ENCODE measurements at places on chromosomes 3 and 15. TPM values are rescaled to one million over a fixed set of nuclear protein-coding genes. Genes with fewer than 3 reads are reported as not detected.
A peak's percentile ranks its signal among the peaks of the same experiment; 100 is the strongest.

DNA sequence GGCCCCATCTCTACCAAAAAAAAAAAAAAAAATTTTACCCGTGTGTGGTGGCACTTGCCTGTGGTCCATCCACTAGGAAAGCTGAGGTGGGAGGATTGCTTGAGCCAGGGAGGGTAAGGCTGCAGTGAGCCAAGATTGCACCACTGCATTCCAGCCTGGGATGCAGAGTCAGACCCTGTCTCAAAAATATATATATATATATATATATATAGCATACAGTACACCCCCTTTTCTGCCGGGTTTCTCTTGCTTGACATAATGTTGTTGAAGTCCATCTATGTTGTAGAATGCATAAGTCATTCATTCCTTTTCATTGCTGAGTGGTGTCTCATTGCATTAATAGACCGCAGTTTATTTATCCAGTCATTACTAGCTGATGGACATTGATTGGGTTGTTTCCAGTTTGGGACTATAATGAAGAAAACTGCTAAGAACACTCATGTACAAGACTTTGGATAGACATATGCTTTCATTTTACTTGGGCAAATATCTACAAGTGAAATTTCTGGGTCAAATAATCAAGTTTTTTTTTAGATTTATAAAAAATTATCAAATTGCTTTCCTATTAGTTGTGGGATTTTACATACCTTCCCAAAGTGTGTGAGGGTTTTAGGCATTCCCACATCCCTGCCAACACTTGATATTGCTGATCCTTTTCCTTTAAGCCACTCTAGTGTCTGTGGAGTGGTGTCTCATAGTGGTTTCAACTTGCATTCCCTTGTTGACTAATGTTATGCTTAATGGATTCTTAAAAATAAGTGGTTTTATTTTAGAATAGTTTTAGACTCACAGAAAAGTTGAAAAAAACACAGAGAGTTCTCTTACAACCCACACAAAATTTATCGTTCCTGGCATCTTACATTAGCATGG is 2.1 kb upstream of the PRR20G start:
- DNase-seq = peak; percentile 66

DNA sequence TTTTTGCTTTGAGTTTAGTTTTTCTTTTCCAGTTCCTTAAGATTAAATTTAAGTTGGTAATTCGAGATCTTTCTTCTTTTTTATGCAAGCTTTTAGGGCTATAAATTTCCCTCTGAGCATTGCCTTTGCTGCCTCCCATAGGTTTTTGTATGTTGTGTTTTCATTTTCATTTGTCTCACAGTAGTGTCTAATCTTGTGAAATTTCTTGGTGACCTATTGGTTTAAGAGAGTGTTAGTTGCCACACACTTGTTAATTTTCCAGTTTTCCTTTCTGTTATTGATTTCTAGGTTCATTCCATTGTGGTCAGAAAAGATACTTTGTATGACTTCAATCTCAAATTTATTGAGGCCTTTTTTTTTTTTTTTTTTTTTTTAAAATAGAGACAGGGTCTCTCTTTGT is 18.3 kb upstream of the IL20RB start:
- no peak for DNase-seq

GRCh38 chr3:44469914-44470313 is 7.6 kb downstream of the ZNF445 start:
- DNase-seq = no peak

GRCh38 chr3:9146367-9147071 is 102.9 kb downstream of the SRGAP3 start:
- no peak for DNase-seq

GRCh38 chr3:111517801-111518200 is 24.2 kb upstream of the CD96 start:
- peak; percentile 91 for DNase-seq

GRCh38 chr3:123618768-123619484 is 34.1 kb upstream of the HACD2 start:
- peak; percentile 70 for DNase-seq

GRCh38 chr3:25542492-25543039 is 114.5 kb downstream of the RARB start:
- DNase-seq = no peak

DNA sequence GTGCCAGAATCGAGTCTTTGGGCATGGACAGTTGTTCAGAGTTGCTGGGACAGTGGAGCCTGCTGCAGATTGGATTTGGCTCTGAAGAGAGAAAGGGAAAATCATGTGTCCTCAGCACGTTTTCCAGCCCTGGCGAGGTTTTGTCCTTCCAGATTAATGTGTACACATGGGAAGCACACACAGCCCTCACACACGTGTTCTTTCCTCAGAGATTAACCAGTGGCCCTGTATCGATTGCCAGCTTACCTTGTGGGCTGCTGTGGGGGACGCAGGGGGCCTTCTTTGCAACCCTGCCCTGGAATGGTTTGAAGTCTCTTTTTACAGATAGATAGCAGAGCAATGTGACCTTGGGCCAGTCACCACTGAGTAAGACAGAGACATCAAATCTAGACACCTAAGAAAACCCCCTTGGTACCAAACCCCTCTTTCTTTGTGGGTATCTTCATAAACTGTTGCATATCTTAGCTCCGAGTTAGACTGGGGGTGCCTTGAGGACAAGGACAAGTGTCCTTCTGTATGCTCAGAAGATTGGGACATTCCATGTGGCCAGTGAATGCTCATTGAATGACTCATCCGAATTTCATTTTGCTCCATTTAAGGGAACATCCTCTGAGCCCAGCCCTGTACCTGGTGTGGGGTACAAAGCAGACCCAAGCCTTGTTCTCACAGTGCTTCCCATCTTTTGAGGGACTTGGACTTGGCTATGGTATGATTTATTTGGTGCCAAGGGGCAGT is 48.0 kb downstream of the SMAD6 start:
- peak; percentile 54 for DNase-seq

DNA sequence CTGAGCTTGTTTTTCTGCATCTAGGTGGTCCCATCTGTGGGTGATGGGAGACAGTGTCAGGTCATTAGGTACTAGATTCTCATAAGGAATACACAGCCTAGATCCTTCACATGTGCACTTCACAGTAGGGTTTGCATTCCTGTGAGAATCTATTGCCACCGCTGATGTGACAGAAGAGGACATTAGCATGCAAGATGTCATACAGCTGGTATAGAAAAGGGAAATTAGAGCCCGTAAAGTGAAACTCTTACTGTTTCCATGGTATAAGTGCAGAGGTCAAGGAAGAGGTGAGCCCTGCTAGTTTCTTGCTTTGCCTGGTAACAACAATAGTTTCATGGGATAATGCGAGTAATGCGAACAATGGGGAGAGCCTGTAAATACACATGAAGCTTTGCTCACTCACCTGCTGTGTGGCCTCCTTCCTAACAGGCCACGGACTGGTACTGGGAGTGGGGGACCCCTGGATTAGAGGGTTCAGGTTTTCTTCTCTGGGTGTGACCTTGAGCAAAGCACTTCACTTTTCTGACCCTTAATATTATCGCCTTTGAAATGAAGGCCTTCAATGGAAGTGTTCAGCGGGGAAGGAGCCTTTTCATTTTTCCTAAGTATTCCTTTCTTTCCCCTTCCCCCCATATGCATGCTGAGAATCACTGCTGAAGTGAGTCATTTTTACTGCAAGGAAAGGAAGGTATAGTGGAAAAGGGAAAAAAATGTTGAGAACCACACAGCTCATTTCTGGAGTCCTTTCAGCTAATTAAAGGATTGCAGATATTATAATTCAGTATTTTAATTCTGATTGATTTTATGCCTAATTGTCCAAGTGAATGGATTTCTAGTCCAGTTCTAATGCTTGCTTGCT is 286.4 kb downstream of the UBE2E2 start:
- DNase-seq = peak; percentile 20

DNA sequence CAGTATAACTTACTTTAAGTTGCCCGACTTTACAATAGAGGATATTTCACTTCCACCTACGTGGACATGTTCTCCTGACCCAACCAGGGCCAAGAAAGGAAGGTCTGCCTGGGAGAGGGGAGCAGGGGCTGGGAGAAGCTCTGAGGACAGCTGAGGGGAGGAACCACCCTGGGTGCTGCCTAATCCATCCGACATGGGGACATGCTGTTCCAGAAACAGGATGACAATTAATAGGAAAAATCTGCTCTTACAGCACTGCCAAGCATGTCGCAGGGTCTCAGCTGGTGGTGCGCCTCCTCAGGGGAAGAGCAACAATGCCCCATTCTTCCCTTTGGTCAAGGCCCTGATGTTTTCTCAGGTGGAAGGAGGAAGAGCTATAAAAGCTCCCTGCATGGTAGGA is 132.3 kb downstream of the NTRK3 start:
- no peak for DNase-seq

GRCh38 chr15:99239545-99240198 is 9.7 kb downstream of the TTC23 start:
- peak; percentile 25 for DNase-seq

DNA sequence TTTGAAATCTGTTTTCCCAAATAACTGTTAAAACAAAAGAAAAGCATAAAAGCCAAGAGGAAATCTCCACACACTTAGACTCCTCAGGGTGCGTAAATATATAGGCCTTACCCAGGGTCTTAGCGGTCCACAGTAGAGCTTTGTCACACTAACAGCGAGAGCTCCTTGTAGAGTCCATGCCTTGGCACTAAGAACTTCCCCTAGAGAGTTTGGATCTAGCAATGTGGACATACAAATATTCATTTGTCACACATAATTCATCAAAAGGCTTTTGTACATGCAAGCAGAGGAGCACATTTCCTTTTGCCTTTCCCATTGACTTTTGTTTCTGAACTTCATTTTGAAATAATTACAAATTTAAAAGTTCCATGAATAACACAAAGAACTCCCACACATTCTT is 11.0 kb upstream of the SLMAP start:
- peak; percentile 8 for DNase-seq

DNA sequence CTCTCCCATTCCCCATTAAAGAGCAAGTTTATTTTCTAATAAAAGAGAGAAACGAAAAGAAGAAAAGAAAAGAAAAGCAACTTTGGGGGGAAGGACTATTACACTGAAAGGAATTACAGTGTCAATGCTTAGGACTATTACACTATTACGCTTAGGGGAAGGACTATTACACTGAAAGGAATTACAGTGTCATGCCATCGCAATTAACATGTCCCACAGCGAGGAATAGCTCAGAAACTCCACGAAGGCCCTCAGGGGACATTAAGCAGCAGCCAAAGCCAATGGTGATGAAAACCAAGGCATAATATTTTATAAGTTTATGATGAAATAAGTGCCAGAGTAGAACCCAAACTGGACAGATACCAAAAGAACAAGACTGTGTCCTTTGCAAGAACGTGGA is 22.1 kb upstream of the DET1 start:
- no peak for DNase-seq

DNA sequence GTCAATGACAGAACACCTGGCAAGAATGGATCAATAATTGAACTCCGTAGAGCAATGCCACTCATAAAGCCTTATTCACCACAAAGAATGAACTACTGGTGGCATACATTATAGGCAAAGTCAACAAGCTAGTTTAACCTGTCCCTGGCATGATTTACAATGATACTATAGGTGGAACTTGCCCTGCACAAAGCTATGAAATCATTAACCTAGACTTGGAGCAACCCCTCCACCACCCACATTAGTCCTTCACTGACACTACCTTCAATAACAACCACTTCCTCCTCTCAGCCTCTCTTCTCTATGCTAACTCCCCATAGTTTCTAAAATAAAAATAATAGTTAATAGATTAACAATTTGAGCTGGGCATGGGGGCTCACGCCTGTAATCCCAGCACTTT is 54.4 kb downstream of the ACAP2 start:
- DNase-seq = no peak

GRCh38 chr3:150434234-150434633 is 26.1 kb downstream of the TSC22D2 start:
- no peak for DNase-seq

DNA sequence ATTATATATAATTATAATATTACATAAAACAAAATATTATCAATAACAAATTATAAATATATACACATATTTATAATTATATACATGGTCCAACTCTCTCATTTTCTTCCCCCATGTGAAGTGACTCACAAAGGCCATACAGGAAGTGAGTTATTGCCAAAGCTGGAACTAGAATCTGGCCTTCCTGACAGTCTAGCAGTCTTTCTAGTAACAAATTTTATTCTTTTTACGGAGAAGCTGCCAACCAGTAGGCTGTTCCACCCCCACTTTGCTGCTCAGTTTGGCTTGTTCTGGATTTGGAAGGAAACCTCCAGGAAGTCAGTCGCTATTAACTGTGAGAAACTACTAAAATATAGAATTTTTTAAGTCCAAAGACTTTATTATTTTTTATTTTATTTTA is 79.6 kb downstream of the DHX36 start:
- DNase-seq = peak; percentile 21

- peak; percentile 42 for DNase-seq
Observed at GRCh38 chr15:87916208-87916607, 340.3 kb downstream of the NTRK3 start.

- no peak for DNase-seq
Observed at GRCh38 chr15:55915876-55916567, 77.4 kb downstream of the NEDD4 start.

DNA sequence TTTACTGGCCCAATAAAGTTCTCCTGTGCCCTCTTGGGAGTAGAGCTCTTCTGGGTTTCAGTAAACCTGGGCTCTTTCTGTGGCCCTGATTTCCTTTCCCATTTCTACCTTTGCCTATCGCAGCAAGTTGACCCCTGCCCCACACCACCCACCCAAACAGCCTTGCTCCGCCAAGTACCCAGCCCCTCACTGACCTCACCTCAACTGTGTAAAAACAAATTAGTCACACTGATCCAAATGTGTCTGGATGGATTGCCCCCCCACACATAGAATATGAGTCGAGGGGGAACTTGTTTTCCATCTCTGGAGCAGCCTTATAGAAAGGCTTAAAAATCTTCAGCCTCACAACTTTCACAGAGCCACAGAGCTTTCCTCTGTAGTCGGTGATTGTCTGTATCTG is 28.6 kb upstream of the VEPH1 start:
- DNase-seq = no peak

LDHAL6B gene
- total RNA-seq = not detected

EFCC1 gene
- total RNA-seq = not detected

COL8A1 gene
- 25.1 TPM for total RNA-seq

TMEM212 gene
- not detected for total RNA-seq

PRRT3 gene
- total RNA-seq = 1.2 TPM

P3H2 gene
- total RNA-seq = 17.1 TPM

COL7A1 gene
- total RNA-seq = 141 TPM

GOLGA8B gene
- total RNA-seq = 11.3 TPM

C2CD4B gene
- not detected for total RNA-seq

CHRNB4 gene
- not detected for total RNA-seq

All from RPMI7951 (cell line).